ENCODE measurements at places on chromosomes 2 and 18.

DNA sequence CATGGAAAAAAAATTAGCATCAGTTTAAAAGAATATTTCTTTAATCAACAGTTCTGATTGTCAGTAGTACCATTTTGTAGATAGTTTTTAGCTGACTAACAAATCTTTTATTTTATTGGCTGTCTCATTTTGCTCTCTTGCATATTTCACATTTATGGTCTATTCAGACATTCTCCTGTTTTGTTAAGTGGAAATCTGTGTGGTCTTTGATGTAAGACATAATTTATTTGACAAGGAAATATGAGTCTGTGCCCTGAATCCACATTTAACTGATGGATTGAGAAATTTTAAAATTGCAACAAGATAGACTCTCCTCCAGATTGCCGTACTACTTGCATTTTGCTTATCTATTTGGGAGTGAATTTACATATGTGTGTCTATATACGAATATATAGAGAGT, 96.3 kb upstream of the ATP5MC3 start:
- no peak for DNase-seq

DNA sequence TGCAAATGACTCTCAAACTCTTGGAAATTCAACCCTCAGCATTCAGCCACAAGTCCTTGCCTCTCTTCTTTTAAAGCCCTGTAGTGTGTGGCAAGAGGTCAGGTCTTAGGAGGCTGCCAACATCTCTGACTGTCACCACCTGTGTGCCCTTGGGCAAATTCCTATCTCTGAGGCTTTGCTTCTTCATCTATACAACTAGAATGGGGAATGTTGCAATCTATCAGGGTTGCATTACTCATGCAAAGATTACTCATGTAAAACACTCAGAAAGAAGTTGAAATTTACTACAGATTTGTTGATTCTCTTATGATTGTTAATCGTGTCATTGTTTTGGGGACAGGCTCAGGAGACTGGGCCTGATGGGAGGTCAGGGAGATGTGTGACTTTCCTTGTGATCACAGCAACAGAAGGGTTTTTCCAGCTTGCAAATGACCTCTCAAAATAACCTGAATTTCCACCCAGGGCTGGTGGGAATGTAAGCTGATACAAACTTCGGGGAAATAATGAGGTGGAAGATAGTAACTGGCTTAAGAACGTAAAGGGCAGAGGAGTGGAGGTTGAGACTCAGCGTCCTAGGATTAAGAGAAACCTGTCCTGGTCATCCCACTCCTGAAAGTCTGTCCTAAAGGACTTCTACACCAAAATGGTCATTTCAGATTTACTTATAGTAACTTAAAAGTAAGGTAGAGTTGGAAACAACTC, 32.1 kb upstream of the SIGLEC15 start:
- peak; percentile 92 for DNase-seq

- DNase-seq = no peak
Observed at GRCh38 chr2:63893163-63893562, 51.5 kb downstream of the UGP2 start.

- no peak for DNase-seq
Observed at GRCh38 chr2:129748653-129749052, 230.8 kb upstream of the RAB6C start.

- no peak for DNase-seq
Observed at GRCh38 chr2:190376591-190377245, 31.4 kb upstream of the MFSD6 start.

- DNase-seq = peak; percentile 77
Observed at GRCh38 chr18:12934454-12935071, 13.2 kb upstream of the SEH1L start.

GRCh38 chr2:238305092-238305862, 15.0 kb upstream of the TRAF3IP1 start:
- no peak for DNase-seq

DNA sequence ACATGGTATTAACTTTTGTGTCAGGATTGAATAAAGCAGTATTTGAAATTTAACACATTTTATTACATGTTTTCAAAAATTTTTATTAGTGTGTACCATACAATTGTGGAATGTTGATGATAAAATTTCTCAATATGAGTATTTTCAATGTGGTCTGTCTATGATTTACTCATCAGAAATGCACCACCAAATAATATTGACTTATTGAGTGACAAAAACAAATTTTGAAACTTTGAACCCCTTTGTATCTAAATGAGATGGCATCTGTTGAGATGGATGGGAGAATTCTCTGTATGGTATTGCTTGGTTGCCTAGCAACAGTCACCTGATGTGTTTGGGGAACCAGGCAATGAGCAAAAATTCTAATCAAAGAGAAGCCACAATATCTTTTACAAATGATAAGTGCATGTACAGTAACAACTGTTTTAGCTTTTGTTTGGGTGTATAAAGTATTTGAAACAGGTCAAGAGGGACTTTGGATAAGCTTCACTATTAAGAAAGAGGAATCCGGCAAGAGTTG, 400.1 kb downstream of the CCDC85A start:
- no peak for DNase-seq

GRCh38 chr2:144010096-144010836, 509.7 kb downstream of the ZEB2 start:
- no peak for DNase-seq

DNA sequence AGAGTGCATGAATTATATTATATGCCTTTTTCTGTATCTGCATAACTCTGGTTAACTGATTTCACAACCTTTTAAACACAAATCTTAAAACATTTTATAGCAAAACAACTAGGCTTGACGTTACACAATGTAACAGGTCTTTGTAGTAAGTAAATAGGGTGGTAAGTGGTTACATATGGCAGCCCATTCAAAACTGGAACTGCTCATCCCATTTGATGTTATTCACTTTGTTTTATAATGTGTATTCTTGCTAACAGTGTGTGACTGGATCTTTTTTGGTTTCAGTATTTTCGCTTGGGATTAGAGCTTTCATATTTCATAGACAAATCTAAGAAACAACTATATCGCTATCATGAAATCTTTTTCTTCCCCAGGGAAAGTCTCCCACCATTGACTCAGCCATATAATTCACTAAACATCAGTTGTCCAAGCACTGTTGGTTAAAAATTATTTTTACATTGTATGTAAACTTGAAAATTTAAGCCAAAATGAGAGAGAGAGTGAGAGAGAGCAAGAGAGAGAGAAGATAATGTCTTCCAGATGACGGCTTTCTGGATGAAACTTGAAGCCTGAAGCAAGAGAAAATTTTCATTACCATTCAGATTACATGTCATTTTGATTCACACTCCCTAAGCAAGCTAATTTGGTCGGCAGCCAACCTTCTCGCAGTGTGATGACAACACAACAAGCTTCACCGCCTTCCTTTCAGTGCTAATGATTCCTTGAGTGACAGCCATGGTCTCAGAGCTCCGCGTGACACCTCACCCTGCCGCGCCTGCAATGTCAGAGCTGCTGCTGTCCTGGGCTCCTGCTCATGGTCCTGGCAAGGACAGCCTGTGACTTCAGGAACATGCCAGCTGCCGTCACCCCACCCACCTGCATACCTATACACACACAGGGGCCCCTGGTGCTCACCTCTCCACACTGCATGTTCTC, 946.9 kb upstream of the SOX11 start:
- no peak for DNase-seq

DNA sequence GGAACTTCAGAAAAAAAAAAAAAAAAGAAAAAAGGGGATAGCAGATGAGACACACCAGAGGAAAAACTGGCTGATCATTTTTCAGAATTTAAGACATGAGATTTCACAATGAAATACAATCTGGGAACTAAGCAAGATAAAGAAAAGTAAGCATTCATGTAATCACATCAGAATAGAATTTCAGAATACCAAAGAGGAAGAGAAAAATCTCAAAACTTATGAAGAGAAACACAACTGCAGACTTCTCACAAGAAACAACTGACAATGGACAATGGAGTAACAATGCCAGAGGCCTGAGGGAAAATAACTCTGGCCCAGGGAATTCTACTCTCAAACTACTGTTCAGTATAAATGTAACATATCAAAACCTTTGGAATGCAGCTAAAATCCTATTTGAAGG, 13.2 kb upstream of the RRM2 start:
- peak; percentile 44 for DNase-seq

DNA sequence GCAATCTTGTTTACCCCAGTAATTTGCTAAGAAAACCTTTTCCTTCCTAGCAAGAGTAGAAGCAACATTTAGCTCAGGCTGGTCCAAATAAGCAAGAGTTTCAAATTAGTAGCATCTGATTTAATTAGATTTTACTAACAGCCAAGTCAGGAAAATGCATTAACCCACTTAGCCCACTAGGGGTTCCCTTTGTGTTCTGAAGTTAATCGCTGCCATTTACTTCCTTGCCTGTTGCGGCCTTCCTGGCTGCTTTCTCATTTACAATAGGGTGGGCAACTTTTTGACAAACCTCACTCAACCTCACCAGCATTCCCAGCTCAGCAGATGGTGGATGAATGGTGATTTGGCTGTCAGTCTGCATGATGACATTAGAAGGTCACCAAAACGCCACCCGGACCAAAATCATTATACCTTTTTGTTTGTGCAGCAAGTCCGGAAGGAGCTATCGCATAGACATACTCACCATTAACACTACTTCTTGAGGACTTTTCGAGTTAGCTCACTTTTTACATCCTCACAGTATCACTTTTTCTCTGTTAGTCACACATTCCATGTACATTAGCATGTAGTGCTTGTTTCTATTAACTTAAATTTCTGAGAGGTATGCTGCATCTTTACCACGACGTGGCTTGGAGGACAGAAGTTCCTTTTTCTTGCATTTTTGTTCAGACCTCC, 101.5 kb upstream of the SETBP1 start:
- peak; percentile 7 for DNase-seq

- peak; percentile 64 for DNase-seq
Observed at GRCh38 chr2:109275120-109276012, 146.4 kb downstream of the SH3RF3 start.

- no peak for DNase-seq
Observed at GRCh38 chr2:219538504-219538951, 5.1 kb downstream of the CHPF start.

GRCh38 chr2:40874380-40874779, 422.5 kb upstream of the SLC8A1 start:
- DNase-seq = no peak
